ENCODE measurements at places on chromosomes 16 and 17.

- DNase-seq, result no peak
Measured at GRCh38 chr17:45156242-45156641, 5.4 kb upstream of the HEXIM2 start.

GRCh38 chr16:83992624-83993023 is 24.6 kb downstream of the NECAB2 start:
- DNase-seq, result no peak

- DNase-seq, result peak; percentile 81
Measured at GRCh38 chr16:117379-118365, 20.8 kb downstream of the NPRL3 start.

GRCh38 chr17:6000426-6000825 is 69.8 kb upstream of the WSCD1 start:
- DNase-seq, result no peak

GRCh38 chr17:62676231-62676943 is 48.9 kb downstream of the MRC2 start:
- DNase-seq, result no peak

DNA sequence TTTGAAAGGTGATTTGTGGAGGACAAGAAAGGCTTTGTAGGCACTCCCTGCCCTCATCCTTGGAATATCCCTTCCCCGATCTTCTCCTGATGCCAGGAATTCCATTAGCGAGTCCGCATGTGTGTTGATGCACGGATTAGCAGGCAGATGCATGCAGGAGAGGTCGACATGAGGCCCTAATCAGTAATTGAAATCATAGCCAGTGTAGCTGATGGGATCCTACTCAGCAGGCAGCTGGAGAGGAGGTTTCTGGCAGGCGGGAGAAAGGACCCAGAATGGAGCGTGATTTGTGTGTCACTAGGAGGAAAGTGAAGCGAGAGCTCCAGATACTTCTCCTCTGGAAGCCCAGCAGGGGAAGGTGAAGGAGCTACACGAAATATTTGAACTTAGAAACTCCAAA is 196.3 kb upstream of the CDH11 start:
- no peak for DNase-seq

GRCh38 chr17:14094676-14095601 is 25.6 kb downstream of the COX10 start:
- no peak for DNase-seq

DNA sequence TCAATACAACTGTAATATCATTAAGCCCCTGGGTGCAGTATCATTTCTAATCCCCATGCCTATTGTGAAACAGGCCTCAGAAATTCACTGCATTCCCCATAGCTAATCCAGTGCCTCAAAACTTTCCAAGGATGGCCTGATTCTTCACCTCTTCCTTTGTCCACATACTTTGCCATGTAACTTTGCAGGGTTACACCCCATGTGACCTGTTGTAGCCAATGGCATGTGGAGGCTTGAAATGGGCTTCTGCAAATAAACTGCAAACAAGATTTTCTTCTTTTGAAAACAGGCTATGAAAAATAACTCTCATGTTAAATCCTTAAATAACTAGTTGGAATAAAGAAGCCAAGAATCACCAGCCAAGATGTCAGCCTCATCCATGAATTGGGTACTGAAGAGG is 35.9 kb downstream of the ABCA10 start:
- no peak for DNase-seq

GRCh38 chr17:40551879-40552768 is 13.1 kb downstream of the CCR7 start:
- peak; percentile 53 for DNase-seq

DNA sequence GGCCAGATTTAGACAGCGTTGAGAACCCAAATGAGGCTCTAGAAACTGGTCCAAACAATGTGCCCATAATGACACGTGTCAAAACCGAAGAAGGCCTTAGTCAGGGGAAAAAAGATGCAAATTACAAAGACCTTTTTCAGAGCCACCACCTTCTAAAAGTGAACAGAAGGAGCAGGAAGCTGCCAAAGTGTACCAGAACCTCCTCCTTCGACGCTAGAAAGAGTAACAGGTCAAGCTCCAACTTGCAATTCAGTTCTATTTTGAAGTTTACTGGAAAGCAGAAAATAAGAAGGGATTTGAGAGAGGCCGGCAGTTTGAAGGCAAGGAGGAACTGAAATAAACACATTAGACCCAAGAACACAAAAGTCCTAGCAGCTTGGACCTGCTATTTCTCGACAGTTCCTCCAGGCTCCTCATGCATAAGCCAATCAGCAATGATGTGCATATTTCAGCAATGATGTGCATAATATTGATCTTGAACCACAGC is 61.8 kb downstream of the XYLT1 start:
- DNase-seq, result no peak
